SK-N-SH (cell line): ENCODE measurements at places on chromosomes 6 and 20. TPM values are rescaled to one million over a fixed set of nuclear protein-coding genes. Genes with fewer than 3 reads are reported as not detected.

POLR1C gene
- 59.1 and 80.6 TPM in 2 replicates for polyA plus RNA-seq

CD109 gene
- 19.7 and 27.8 TPM in 2 replicates for polyA plus RNA-seq

DSP gene
- 0.02 TPM in 1 of 2 replicates, not detected in the other for polyA plus RNA-seq

NOTCH4 gene
- 2.5 and 2.8 TPM in 2 replicates for polyA plus RNA-seq

SLA2 gene
- polyA plus RNA-seq = 0.03 TPM in 1 of 2 replicates, not detected in the other

CUL9 gene
- 36.8 and 37.7 TPM in 2 replicates for polyA plus RNA-seq

LTB gene
- polyA plus RNA-seq = 0.10 and 0.16 TPM in 2 replicates

FOXA2 gene
- not detected in 2 replicates for polyA plus RNA-seq

PPARD gene
- 11.5 and 13.3 TPM in 2 replicates for polyA plus RNA-seq
